ENCODE measurements at places on chromosomes 12 and 14.

DNA sequence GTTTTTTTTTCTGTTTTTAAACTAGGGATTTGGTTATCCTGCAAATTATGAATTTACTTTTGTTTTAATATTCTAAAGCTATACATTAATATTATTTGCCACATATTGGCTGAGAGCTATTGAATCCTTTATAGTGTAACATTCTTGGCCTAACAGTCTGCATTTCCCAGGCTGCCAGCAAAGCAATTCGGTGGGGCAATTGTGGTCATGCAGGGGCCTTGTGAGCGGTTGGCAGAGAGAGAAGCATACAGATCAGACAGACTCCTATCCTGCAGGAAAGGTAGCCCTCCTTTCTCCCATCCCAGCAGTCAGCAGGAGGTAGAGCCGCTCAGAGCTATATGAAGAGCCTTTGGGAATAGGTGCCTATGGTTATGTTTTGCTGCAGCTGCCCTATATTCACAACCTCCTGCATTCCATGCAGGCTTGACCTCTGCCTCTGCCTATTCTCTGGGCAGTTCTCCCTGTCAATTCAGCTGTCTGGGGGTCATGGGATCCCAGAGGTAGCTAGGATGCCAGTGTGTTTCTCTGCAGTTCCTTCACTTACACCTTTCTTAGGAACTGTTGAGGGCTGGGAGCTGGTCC lies 144.7 kb downstream of the GPHN start:
- no peak for DNase-seq

DNA sequence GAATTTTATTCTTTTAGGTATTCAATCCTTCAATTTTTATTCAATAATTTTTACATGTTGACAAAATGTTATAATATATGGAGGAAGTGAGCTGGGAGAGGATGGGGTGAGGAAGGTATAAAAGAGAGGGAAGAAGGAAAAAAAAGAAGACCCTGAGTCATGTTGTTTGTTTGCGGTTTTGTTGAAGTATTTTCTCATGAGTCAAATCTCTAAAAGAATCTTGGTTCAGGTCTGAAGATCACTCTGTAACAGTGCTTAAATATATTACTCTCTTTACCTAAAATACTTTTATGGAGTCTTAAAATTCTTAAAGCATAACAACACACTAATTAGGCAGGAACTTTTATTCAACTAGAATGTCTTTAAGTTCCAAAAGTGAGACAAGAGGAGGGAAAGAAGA lies 489.6 kb upstream of the GARIN6 start:
- DNase-seq = no peak

DNA sequence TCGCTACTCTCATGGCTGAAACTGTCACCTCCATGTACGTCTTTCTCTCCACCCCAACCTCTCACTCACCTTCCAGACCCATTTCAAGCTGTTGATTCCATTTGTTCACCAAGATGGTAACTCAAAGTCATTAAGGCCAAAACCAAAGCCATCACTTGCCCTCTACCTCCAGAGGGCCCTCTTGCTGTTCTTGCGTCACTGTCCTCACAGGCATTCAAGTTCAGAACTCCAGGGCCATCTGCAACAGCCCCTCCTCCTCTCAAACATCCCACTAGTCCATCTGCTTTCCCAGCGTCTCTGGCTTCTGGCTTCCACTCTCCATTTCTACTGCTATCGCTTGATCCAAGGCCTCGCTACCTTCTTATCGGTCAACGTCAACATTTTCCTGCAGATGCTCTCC lies 74.5 kb downstream of the VWF start:
- DNase-seq = no peak

- DNase-seq = no peak
Observed at GRCh38 chr12:10289005-10289754, 18.5 kb upstream of the KLRD1 start.

DNA sequence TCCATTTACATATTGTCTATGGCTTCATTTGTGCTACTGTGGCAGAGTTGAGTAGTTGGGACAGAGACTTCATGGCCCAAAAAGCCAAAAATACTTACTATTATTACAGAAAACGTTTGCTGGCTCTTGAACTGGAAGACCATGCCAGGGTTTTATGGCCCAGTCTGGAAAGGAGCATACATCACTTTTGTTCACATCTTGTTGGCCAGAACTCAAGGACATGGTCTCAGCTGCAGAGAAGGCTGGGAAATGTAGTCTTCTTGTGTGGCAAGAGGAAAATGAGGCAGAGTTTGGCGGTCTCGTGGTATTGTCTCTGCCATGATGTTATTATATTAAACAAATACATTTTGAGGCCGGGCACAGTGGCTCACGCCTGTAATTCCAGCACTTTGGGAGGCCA lies 509.6 kb downstream of the MED13L start:
- DNase-seq = no peak

DNA sequence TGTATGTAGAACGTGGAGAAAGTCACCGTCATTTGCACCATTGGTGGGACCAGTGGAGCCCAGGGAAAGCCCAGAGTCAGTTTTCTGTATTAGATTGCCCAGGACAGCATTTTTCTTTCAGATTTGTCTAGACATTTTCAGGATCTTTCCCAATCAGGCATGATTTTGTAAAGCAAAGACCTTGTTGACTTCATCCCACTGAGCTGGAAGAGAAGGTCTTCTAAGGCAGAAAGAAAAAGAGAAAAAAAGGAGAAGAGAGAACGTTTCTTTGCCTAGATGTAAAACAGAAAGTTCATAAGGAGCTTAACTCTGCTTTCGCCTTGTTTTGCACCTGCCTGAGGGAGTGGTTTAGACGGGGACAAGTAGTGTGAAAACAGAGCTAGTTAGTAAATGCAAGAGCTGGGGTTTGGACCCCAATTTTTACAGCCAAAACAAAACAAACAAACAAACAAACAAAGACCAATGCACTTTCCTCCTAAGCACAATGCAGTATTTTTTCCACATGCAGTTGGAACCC lies 273.1 kb downstream of the ZFP36L1 start:
- no peak for DNase-seq

GRCh38 chr14:87952307-87953094 lies 40.5 kb downstream of the GALC start:
- no peak for DNase-seq

DNA sequence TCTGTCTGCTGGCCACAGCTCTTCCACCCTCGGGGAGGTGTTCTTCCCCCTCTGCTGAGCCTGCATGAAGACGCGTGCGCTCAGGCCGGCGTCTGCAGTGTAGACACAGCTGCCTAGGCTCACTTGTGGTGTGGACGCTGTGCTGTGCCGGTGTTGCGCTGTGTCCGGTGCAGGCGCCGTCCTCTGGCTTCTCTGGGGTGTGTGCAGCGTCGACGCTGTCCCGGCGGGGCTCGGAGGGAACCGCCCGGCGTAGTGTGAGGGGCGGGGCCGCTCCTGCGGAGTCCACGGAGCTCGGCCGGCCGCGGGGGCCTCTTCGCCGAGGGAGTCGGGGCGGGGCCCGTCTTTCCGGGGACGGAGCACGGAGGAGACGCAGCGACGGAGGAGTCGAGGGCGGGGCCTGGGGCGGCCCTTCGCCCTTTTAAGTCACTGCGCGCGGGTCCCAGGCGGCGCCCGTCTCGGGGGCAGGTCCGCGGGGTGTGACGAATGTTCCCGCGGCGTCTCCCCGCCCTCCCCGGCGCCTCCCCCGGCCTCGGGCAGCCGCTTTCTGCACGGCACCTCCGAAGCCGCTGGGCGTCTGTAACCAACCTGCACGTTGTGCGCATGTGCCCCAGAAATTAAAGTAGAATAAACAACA lies 45.2 kb downstream of the NOC4L start:
- DNase-seq = peak; percentile 97

- no peak for DNase-seq
Observed at GRCh38 chr14:24064091-24064795, 7.1 kb upstream of the CPNE6 start.

DNA sequence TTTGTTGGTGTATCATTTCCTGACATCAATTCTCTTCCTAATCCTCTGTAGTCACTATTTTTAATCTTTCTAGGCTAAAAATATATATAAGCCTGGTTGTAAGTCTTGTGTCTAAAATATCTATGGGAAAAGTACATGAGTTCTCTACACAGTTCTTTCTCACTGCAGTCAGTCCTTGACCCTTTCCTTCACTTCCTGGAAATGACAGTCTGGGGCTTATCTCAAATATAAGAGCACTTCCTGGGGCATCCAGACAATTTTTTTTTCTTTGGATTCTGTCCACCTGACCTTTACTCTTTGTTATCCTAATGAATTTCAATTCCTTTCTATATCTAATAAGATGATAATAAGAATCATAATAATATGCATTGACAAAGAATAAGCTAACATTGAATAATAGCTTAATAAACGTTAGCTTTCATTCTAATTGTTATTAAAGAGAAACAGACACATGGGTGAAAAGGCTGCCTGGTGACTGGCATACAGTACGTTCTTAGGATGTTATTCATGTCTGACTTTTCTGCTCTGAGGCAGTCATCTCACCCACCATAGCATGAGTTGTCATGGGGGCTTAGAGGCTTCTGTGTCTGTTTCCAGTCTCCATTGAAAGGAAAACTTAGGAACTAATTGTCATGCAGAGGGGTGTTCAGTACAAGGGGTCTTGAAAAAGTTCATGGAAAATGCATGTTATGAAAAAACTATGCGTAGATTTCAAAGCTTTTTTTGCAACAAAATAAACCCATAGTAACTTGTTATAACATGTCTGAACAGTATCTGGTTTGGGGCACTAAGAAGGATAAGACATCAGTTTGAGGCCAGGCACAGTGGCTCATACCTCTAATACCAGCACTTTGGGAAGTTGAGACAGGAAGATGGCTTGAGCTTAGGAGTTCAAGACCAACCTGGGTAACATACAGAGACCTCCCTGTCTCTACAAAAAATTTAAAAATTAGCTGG lies 66.2 kb upstream of the DNM1L start:
- no peak for DNase-seq

DNA sequence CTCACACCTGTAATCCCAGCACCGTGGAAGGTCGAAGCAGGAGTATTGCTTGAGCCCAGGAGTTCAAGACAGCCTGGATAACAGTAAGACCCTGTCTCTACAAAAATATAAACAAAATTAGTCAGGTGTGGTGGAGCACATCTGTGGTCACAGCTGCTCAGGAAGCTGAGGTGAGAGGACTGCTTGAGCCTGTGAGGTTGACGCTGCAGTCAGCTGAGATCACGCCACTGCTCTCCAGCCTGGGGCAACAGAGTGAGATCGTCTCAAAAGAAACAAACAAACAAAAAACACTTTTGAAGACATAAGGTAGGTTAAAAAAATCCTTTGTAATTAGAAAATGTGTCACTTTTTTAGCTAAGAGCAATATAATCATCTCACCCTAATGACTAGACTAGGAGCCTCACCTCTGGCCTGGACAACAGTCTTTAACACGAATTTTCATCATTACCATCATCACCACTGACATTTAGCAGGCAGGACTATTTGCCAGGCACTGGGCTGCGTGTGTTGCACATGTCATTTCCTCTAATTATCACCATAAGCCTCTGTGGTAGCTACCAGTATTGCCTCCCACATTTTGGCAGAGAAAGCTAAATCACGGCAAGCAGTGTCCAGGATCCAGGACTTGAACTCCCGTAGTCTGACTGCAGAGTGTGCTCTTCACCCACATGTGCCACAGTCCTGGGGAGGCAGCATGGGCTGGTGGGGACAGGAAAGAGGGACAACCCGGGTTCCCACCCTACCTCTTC lies 4.6 kb upstream of the SYCP3 start:
- peak; percentile 28 for DNase-seq

DNA sequence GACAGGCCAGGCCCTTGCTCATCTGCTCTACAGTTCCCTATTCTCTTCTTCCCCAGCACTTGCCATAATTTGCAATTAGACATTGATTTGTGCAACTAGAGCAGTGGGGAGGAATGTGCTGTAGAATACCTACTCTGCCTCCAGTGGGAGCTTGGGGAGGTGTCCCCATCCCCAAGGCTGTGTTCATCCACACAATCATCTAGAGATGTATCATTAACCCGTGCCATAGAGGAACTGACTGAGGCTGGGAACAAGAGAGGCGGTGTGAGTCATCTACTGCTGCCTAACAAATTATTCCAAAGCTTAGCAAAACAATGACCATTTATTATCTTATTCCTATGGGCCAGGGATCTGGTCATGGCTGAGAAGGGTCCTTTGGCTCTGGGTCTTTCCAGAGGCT lies 5.1 kb upstream of the OTUB2 start:
- DNase-seq = no peak

DNA sequence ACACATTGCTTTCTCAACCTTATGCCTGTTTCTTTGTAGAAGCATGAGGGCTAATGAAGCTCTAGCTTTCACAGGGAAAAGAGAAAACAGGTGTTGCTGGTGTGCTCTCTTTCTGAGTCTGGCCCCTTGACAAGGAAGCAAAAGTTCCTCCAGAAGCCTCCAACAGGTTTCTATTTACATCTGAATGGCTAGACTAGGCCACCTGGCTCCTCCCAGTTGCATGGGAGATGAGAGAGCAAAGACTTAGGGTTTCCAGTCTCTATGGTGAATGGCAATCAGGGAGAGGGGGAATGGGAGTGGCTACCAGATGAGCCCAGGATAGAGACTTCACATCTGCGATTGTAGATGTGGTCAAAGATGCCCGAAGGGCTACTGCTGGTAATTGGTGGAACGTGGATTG lies 138.1 kb upstream of the PLXNC1 start:
- no peak for DNase-seq

- no peak for DNase-seq
Observed at GRCh38 chr14:33589334-33589733, 361.5 kb downstream of the EGLN3 start.

DNA sequence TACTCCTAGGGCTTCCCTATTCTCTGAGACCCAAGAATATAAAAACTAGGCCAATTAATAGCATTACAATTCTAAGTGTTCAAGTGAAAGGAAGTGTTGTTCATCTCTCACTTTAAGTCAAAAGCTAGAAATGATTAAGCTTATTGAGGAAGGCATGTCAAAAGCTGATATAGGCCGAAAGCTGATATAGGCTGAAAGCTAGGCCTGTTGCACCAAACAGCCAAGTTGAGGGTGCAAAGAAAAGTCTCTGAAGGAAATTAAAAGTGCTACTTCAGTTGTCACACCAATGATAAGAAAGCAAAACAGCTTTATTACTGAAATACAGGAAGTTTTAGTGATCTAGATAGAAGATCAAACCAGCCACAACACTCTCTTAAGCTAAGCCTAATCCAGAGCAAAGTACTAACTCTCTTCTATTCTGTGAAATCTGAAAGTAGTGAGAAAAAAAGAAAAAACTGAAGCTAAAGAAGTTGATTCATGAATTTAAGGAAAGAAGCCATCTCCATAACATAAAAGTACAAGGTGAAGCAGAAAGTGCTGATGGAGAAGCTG lies 68.9 kb downstream of the SLC6A15 start:
- DNase-seq = no peak

GRCh38 chr12:25254271-25254880 lies 3.6 kb upstream of the KRAS start:
- no peak for DNase-seq

DNA sequence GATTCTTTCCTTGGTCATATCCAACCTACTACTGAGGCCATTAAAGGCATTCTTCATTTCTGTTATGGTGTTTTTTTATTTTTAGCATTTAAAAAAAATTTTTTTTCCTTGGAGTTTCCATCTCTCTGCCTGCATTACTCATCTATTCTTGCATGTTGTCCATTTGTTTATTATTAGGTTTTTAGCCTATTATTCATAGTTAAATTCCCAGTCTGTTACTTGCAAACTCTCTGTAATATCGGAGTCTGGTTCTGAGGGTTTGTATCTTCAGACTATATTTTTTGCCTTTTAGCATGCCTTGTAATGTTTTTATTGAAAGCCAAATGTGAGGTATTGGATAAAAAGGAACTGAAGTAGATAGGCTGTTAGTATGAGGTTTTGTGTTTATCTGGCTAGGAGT lies 284.3 kb downstream of the FUT8 start:
- no peak for DNase-seq

All from activated CD4-positive, alpha-beta memory T cell treated with anti-CD3 and anti-CD28 coated beads, Interleukin-2, amount 10 ng/mL, durations not matched to agents 7 days and 5 days (primary cell).